ENCODE measurements at places on chromosomes 3 and 15.
A peak's percentile ranks its signal among the peaks of the same experiment; 100 is the strongest.

GRCh38 chr3:124441766-124442165 is 288.5 kb upstream of the UMPS start:
- no peak for DNase-seq

DNA sequence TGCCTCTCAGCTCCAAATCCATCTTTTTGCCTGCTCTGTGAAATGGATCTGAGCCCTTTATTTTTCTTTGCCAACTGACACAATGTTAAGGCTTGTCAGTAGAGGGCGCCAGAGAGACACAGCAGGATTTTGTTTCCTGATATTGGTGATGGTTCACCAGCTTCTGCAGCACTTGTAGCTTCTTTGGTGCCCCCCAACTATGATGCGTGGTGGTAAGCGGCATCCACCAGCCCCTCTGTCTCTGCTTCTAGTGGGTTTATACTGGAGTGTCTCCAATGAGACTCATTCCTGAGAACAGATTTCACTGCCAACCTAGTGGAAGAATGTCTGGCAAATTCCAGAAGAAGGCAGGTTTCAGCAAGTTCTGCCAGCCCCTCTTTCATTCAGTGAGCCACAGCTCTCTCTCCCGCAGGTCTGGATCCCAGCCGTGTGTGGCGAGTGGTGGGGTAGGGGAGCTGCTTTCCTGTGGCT is 471.9 kb upstream of the FRG2C start:
- peak; percentile 43 for DNase-seq

GRCh38 chr15:81723701-81724100 is 322.1 kb downstream of the MEX3B start:
- DNase-seq = no peak

DNA sequence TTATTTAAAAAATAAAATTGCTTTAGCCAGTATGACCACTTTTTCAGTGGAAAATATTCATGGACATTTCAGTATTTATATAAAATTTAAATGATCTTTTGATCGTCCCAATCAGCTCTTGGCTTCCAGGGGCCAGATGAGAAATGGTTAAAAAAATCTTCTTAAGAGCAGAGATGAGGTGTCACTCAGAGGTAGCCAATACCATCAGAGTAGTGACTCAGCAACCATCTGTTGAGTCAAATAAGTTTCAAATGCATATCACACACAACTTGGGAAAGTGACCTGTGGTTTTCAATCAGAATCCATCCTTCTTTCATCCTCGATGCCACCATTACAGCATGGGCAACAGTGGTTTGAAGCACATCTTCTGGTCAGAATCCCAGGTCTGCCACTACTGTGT is 958.8 kb upstream of the NR2F2 start:
- DNase-seq = no peak

GRCh38 chr15:77874063-77874462 is 203.4 kb downstream of the TBC1D2B start:
- DNase-seq = no peak

DNA sequence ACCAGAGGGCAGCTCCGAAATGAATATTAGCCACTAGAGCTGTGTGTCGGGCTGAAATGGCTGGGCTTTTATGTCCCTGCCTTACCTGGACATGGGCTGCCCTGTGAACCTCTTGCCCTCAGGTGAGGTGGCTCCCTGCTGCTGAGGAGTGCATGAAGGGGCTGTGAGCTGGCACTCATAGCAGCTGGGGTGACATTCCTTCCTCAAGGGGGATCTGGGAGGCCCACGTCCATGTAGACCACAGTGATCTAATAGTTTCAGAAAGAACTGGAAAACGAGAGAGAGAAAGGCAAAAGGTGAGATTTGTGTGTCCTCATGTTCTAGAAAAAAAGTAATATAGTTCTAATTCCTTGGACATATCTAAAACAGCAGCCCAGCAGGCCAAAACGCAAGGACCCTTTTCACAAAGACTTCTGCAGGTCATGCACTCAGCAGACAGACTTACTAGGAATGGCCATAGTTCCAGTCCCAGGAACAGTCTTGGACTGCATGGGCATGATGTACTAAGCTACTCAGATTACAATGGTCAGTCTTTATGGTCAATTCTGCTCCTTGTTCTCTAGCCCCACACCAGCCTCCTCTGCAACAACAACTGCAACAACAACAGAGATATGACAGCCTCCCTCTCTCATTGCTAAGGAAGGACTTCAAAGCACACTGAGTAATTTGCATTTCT is 10.8 kb upstream of the SLC24A5 start:
- no peak for DNase-seq

GRCh38 chr3:11240496-11240895 is 31.7 kb upstream of the ATG7 start:
- no peak for DNase-seq

- DNase-seq = no peak
Observed at GRCh38 chr3:11818033-11818432, 28.7 kb downstream of the TAMM41 start.

DNA sequence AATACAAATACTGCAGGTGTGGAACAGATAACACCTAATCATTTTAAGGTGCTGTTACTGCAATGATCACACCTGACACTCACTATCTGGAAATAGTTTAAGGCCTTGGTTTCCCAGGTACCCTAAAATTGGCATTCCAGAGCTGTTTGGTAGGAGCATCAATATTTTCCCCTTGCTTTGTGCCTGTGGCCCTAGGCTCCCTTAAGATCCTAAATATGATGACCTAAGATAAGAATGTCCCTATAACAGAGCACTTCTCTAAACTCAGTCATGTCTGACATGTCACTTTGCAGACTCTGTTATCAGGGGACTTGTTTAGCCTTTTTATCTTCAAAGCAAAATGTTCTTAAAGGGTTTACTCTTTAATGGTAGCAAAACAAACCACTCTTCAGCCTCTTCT is 115.9 kb upstream of the STRIT1 start:
- no peak for DNase-seq

DNA sequence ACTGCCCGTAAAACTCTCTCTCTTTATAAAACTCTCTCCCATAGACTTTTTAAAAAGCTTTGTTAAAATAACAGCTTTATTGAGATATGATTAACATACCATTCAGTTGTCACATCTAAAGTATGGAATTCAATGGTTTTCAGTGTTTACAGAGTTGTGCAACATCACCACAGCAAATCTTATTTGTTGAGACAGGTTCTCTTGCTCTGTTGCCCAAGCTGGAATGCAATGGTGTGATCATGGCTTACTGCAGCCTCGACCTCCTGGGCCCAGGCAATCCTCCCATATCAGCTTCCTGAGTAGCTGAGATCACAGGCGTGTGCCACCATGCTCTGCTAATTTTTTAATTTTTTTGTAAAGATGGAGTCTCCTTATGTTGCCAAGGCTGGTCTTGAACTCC is 35.9 kb upstream of the TRAK1 start:
- no peak for DNase-seq

GRCh38 chr15:80615783-80616391 is 79.2 kb upstream of the ABHD17C start:
- DNase-seq = no peak

DNA sequence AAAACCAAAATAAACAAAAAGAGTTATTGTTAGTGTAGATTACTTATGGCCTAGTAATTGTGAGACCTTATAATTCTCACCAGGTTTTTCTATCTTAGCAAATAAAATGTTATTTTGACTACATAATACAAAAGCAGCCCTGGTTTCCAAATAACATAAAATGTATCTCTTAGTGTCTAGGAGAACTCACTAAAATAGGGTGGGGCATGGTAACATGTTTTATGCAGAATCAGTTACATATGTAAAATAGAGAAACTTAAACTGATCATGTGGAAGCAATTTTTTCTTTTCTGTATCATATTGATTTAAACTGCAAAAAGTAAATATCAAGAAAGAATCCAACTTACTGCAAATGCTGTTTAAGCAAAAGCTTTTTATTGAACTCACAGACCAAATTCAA is 431.1 kb upstream of the ALCAM start:
- no peak for DNase-seq

DNA sequence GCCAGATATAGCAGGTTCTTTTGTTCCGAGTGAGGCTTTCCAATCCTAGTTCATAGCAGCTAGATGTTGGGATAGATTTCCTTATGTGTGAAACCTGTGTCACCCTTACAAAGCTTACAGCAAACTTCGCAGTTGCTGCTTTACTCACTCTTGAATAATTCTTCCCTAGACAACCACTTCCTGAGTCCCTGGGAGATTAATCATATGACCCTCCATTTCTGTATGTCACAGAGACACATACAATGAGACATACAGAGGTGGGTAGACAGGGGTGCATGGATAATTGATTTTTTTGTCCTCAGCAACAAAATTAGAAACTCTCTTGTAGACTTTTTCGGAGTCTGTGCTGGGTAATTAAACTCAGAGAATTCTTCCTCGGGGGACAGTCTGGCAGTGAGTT is 163.2 kb downstream of the NSUN3 start:
- DNase-seq = no peak

Measured in activated CD4-positive, alpha-beta T cell treated with anti-CD3 and anti-CD28 coated beads, Interleukin-2, amount 50 U/mL, for 1 hour (primary cell).